ENCODE measurements at places on chromosomes 5 and 9. TPM values are rescaled to one million over a fixed set of nuclear protein-coding genes. Genes with fewer than 3 reads are reported as not detected.

The PDLIM4 gene
- total RNA-seq: 24.6 TPM

DNA sequence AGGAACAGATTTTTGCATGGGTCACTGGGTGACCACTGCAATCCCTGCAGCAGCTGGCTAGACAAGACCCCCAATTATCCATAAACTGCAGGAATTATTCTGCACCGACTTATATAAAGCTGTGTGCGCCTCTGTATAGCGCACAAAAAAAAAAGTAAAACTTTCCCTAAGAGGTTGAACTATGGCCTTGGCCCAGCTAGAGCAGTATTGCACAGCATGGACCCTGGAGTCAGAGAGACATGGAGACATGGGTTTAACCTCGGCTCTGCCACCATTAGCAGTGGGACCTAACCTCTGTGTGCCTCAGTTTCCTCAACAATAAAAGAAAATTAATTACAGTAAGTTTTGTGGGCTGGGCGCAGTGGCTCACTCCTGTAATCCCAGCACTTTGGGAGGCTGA is 17.1 kb upstream of the GRPEL2 start:
- no peak for DNase-seq

- DNase-seq: no peak
These were observed 103.1 kb upstream of the SLC44A1 start for GRCh38 chr9:105141146-105141975.

GRCh38 chr5:25618821-25619220 is 974.0 kb upstream of the CDH10 start:
- DNase-seq: no peak

- no peak for DNase-seq
These were observed 14.6 kb downstream of the PLEKHG4B start for GRCh38 chr5:106587-106986.

- no peak for DNase-seq
These were observed 420.6 kb downstream of the CTNND2 start for GRCh38 chr5:11483630-11484029.

GRCh38 chr9:38233796-38234355 is 158.6 kb upstream of the ALDH1B1 start:
- DNase-seq: no peak

All from lung microvascular endothelial cell (primary cell).